ENCODE measurements at places on chromosomes 7 and 10.

GRCh38 chr7:152395112-152395511 lies 40.7 kb downstream of the KMT2C start:
- DNase-seq: no peak

- no peak for DNase-seq
Measured at GRCh38 chr10:45106236-45106856, 105.6 kb downstream of the ZNF22 start.

DNA sequence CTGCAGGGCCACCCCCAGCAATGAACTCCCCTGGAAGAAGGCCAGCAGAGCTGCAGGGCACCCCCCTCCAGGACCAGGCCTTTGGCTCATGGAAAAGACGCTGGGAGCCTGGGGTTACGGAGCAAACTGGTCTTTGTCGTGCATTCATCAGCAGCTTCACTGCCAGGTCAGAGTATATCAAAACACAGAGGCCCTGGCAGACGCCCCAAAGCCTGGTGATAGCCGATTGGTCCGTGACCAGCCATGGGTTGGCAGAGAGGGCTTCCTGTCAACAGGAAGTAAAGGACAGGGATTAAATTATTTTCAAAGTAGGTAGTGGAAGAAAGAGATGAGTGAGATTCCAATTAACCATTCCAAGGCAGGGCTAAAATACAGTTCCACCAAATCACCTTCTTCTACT lies 9.0 kb downstream of the PRKAG2 start:
- no peak for DNase-seq

- no peak for DNase-seq
Measured at GRCh38 chr10:31187607-31188210, 131.3 kb upstream of the ZEB1 start.

DNA sequence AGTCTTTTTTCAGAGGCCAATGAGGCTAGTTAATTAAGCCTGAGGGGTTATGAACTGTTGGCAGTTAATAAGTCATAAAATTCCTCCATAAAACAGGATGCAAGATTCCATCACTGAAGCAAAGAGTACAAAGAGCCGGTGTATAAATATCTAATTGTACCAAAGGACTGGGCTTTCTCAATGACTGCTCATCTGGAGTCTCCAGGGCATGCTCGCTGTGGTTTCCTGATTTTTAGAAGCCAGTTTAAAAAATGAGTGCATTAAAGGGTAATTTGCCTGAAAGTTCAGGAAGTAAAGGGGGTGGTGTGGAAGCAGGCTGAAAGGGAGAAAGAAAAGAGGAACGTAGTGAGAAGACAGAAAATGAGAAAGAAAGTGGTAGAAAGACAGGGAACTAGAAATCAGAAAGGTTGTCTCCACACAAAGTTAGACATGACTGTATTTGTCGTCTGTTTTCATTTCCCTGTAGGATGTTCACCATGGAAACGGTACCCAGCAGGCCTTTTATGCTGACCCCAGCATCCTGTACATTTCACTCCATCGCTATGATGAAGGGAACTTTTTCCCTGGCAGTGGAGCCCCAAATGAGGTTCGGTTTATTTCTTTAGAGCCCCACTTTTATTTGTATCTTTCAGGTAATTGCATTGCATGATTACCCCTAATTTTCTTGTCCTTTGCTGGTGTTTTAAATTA lies 282.3 kb downstream of the TWIST1 start:
- DNase-seq: no peak

GRCh38 chr7:97842772-97843345 lies 29.3 kb downstream of the ASNS start:
- no peak for DNase-seq

DNA sequence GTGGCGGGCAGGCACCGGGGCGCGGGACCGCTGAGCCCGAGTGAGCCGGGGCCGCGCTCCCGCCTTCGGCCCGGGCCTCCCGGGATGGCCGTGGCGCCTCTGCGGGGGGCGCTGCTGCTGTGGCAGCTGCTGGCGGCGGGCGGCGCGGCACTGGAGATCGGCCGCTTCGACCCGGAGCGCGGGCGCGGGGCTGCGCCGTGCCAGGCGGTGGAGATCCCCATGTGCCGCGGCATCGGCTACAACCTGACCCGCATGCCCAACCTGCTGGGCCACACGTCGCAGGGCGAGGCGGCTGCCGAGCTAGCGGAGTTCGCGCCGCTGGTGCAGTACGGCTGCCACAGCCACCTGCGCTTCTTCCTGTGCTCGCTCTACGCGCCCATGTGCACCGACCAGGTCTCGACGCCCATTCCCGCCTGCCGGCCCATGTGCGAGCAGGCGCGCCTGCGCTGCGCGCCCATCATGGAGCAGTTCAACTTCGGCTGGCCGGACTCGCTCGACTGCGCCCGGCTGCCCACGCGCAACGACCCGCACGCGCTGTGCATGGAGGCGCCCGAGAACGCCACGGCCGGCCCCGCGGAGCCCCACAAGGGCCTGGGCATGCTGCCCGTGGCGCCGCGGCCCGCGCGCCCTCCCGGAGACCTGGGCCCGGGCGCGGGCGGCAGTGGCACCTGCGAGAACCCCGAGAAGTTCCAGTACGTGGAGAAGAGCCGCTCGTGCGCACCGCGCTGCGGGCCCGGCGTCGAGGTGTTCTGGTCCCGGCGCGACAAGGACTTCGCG lies 534 bp downstream of the FZD9 start:
- DNase-seq: peak; percentile 40

- DNase-seq: no peak
Measured at GRCh38 chr7:50211130-50212015, 93.1 kb upstream of the IKZF1 start.

GRCh38 chr10:70742537-70743429 lies 42.4 kb downstream of the TBATA start:
- DNase-seq: no peak

DNA sequence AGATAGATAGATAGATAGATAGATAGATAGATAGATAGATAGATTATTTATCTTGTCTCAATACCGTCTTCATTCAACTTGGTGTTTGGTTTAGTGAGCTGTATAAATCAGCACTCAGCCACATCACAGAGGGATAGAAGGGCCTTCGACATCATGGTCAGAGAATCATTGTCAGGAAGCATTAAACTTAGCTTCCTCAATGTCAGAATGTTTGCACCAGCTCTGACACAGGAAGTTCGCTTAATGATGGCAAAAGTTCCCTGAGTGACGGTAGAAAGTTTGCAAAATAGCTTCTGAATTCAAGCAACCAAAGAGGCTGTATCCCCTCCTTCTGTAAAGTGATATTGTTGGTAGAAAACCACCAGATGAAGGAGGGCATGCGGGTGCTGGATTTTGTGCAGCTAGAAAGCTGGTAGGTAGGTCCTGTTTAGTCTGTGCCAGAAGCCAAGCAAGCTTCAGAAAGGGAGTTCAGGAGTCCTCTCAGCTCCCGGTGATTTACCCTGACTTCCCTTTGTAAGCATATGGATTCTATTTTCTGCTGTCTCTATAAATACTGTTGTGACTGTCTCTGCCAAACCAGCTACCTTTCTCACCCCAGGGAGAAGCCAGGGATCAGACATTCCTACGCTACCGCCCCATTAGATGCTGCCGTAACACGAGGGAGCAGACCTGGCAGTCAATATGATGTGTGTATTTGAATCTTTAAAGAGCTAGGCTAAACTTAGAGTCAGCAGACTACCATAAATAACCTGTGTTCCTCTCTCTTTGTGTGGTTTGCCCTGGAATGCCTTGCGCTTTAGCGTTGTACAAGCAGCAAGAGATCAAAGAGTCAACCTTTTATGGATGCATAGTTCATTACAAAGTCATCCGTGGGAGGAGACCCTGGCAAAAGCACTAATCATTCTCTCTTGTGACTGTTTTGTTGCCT lies 200.5 kb upstream of the KIAA1217 start:
- no peak for DNase-seq

GRCh38 chr10:100897976-100898375 lies 14.8 kb upstream of the SLF2 start:
- no peak for DNase-seq

Data from stimulated activated CD4-positive, alpha-beta T cell treated with anti-CD3 and anti-CD28 coated beads, Interleukin-15, amount 100 ng/mL, for 24 hours (primary cell).